ENCODE measurements at places on chromosomes 4 and X. TPM values are rescaled to one million over a fixed set of nuclear protein-coding genes. Genes with fewer than 3 reads are reported as not detected.

SORBS2 gene
- total RNA-seq = 17.3 TPM

POLA1 gene
- 13.6 TPM for total RNA-seq

NAT8L gene
- total RNA-seq = 3.0 TPM

KDR gene
- total RNA-seq = not detected

NXF2 gene
- not detected for total RNA-seq

ITIH6 gene
- total RNA-seq = not detected

RASGEF1B gene
- total RNA-seq = 5.5 TPM

DUX4 gene
- not detected for total RNA-seq
